Chondrocyte (in vitro differentiated cells): ENCODE measurements at places on chromosomes 4 and X. TPM values are rescaled to one million over a fixed set of nuclear protein-coding genes. Genes with fewer than 3 reads are reported as not detected.
A peak's percentile ranks its signal among the peaks of the same experiment; 100 is the strongest.

- peak overlapping the region; percentile 91 for H3K27ac ChIP-seq
- H3K4me1 ChIP-seq = peaks cover 70% of the 10 kb centered on the region
- H3K36me3 ChIP-seq = peaks cover 3% of the 10 kb centered on the region
- DNase-seq = no peak
- H3K4me3 ChIP-seq = no peak overlapping the region
Observed at GRCh38 chr4:87117732-87118075, 102.7 kb downstream of the KLHL8 start.

DNA sequence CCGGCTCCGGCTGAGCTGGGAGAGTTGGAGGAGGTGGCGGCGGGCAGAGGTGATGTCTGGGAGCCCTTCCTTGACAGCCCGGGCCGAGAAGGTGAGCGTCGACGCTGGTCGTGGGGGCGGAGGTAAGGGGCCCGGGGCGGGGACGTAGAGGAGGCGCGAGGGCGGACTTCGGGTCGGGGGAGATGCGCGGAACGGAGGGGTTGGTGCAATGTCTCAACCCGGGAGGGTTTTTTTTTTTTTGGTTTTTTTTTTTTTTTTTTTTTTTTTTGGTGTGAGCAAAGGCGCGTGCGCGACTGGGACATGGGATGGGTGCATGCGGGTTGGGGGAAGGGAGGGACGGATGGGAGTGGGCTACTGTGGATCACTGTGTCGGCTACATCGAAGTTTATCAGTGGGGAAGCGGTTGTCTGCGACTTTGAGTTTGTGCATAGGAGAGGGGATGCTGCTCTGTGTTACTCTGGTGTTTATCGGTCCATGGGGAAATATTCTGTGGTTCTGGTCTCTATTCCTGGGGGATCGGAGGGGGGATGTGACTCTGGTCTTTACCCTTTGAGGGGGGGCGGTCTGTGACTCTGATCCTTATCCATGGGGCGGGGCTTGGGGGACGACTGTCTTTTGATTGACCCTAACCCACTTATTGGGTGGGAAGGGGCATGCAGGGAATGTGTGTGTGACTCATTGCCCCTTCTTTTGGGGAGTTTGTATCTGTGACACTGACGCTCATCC is 537 bp downstream of the RBM10 start:
- H3K4me1 ChIP-seq = peaks cover 15% of the 10 kb centered on the region
- no peak for DNase-seq
- peak overlapping the region; percentile 97 for H3K4me3 ChIP-seq
- no peaks in the 10 kb centered on the region for H3K27me3 ChIP-seq
- peak overlapping the region; percentile 98 for H3K27ac ChIP-seq

DNA sequence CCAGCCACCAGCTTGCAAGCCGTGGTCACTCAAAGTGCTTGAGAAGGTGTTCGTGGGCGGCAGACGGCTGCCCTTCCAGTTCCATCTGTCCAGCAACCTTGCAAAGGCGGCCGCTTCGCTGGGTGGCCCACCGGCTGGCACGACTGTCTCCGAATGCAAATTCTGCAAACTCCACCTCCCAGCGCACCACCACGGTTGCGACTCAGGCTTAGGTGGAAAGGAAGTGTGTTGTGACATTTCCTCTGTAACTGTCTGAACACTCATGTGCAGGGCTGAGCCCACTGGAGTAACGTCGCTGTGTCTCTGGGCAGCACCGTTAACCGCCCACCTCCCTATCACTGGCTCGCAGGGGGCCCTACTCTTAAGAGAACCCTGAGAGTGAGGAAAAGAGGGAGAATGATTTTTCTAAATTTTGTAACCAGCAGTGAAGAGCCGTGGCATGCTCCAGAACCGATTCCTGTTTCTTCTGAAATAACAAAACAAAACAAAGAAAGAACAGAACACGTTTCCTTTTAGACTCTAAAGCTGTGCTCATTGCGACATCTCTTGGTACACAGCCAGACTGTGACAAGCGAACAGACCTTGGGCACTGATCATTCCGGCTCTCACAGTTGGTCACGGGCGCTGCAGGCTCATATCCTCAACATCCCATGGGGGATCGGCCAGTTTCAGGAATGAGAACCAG is at the start of gene P2RY8:
Gene P2RY8 (minus strand): TSS at position 155 of the 685 bp plus-strand sequence. CDS start 70,627 bp downstream, outside the sequence.
- no peaks in the 10 kb centered on the region for H3K27me3 ChIP-seq
- no peak within 1 kb of the TSS for H3K4me3 ChIP-seq
- peak; percentile 85 for DNase-seq

The RAB41 gene
- total RNA-seq = not detected in 3 replicates

The ARHGAP6 gene
- total RNA-seq = 0.48 to 1.7 TPM (median 1.5 TPM) in 3 replicates

DNA sequence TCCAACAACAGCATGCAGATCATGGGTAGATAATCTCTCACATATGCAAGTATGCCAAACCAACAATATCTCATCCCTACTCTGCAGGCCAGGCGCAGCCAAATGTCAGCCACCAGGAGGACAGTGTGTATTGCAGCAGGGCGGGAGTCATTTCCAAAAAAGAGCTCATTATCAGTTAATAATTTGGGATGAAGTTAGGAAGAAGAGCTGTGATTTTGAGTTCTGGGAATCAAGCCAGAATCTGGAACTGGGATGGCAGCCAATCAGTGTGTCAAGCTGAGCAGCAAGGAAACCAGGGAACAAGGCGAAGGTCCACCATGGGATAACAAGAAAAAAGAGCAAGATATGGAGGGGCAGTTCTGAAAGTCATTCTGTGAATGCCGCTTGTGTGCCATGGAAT is 88.2 kb upstream of the CAMK2D start:
- DNase-seq = no peak
- peaks cover 42% of the 10 kb centered on the region for H3K36me3 ChIP-seq
- H3K27me3 ChIP-seq = no peaks in the 10 kb centered on the region

The MAGEA8 gene
- total RNA-seq = not detected in 3 replicates
